ENCODE measurements at places on chromosomes 3 and 15.

- DNase-seq, result peak; percentile 53
Measured at GRCh38 chr3:187012609-187013051, 82.3 kb downstream of the ST6GAL1 start.

GRCh38 chr3:58004973-58005372 lies 3.2 kb upstream of the FLNB start:
- DNase-seq, result no peak

- no peak for DNase-seq
Measured at GRCh38 chr15:56989411-56989924, 71.0 kb downstream of the TCF12 start.

- no peak for DNase-seq
Measured at GRCh38 chr3:157786618-157787017, 283.4 kb upstream of the VEPH1 start.

DNA sequence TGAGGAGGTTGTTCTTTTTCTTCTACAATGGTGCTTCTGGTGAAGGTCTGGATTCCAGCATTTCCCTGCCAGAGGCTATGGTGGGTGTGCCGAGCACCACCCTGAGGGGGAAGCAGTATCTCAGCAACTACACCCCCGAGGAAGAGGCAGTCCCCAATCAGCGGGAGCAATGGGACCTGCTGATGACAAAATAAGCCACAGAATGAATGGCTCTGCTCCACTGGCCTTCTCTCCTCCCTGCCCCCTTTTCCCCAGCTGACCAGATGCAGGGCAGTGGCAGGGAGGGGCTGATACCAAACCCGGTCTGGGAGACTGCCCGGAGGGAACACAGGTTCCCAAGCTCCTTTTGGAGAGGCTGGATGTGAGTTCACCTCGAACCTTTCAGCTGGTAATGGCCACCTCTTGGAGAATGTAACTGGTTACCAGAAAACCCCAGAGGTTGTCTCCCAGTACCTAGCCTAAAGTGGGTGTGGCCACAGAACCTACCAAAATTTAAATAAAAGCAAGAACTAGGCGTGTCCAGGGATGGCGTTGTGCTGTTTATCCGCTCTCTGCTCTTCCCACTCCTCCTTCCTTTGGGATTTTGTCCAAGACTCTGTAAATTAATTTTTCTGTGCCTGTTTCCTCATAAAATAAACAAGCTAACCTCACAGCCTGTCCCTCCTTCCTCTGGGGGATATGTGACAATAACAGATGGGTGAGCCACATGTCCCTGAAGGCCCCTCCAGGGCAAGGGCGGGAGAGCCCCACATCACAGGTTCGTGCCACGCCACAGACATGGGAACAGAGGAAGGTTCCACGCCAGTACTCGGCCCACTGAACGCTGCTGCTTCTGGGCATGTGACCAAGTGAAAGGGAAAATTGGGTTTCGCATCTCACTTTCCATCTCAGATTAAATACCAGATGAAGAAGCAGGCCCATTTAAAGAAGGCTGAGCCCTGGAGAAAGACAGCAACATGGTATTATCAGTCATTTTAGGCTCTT lies 35.1 kb upstream of the SPTBN5 start:
- no peak for DNase-seq

DNA sequence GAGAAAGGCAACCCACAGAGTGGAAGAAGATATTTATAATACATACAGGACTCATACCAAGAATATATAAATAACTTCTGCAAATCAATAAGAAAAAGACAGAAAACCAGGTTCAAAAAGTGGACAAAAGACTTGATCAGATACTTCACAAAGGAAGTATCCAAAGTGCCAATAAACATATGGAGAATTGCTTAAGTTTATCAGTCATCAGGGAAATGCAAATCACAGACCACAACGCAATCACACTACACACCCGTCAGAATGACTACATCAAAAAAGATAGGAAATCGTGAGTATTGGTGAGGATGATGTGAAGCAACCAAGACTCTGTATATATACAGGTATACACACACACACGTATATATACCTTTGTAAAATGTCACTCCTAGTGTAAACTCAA lies 180.6 kb downstream of the FAM43A start:
- DNase-seq, result no peak

DNA sequence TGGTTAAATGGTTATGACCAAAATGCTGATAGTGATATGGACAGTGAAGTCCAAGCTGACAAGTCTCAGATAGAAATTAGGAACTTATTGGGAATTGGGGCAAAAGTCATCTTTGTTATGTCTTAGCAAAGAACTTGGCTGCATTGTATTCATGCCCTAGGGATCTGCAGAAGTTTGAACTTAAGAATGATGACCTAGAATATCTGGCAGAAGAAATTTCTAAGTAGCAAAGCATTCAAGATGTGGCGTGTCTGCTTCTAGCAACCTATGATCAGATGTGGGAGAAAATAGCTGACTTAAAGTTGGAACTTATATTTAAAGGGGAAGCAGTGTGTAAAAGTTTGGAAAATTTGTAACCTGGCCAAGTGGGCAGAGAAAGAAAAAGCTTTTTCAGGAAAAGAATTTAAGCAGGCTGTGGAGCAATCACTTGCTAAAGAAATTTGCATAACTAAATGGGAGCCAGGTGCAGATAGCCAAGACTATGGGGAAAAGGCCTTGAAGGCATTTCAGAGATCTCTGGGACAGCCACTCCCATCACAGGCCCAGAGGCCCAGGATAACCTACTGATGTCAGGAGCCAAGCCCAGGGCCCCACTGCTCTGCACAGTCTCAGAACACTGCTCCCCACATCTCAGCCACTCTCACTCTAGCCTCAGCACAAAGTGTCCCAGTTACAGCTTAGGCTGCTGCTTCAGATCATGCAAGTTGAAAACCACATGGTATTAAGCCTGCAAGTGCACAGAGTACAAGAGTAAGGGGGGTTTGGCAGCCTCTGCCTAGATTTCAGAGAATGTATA lies 147.8 kb upstream of the TGFBR2 start:
- DNase-seq, result no peak

GRCh38 chr3:123367467-123368154 lies 81.3 kb downstream of the ADCY5 start:
- DNase-seq, result no peak

- DNase-seq, result no peak
Measured at GRCh38 chr3:66923969-66924368, 74.1 kb upstream of the KBTBD8 start.

DNA sequence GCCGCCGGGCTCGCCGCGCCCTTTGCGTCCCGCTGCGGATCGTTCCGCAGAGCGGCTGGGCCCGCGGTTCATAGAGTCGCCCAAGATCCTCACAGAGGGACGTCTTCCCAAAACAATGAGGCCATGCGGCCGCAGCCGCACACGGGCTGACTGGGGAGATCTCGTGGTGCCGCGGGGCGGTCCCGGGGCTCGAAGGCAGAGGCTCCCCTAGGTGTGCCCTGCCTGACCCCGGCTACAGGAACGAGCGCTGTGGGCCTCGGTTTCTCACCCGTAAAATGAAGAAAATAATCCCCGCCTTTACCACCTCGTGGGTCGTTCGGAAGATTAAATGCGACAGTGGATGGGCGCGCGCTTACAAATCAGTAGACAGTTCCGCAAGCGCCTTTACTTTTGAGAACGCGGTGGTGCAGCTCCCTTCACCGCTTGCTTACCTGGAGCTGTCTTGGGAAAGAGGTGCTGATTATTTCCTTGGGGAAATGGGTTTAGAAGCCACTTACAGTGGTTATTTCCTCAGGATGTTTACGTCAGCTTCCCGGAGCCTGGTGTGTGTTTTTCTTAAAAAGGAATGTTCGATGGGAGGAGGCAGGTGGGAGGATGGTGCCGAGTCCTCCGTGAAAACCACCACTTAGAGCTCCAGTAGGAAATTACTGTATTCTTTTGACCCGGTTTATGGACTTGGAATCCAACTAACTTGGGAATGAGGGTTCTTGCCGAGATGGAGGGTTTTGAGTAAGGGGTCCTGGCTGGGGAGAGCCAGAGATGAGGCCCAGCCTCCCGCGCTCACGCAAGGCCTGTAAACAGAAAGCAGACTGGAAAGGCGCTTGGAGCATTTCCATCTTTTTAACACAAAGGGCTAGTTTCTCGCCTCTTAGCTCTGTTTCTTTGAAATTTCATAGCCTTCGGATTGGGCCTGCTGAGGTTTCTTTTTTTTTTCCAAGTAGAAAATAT lies 1.9 kb upstream of the MEX3B start:
- DNase-seq, result no peak
